NCI-H69 (cell line): ENCODE measurements at places on chromosomes 16 and 17.

DNA sequence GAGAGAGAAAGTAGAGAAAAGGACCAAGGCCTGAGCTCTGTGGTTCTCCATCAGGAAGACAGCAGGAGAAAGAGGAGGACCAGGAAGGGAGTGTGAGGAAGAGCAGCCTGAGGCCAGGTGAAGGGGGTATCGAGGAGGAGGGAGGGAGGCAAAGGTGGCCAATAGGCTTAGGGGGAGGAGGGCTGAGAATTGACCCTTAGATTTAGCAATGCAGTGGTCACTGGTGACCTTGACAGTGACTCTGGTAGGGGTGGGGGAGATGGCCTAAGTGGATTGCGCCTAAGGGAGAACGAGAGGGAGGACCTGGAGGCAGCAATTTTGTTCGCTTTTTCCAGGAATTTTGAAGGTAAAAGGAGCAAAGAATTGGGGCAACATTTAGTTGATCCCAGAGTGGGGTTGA is 5.4 kb upstream of the NAGS start:
- DNase-seq = no peak

GRCh38 chr17:82198092-82198491 is 14.6 kb downstream of the CCDC57 start:
- DNase-seq = no peak

- peak; percentile 67 for DNase-seq
Observed at GRCh38 chr16:82867485-82867884, 240.7 kb downstream of the CDH13 start.

DNA sequence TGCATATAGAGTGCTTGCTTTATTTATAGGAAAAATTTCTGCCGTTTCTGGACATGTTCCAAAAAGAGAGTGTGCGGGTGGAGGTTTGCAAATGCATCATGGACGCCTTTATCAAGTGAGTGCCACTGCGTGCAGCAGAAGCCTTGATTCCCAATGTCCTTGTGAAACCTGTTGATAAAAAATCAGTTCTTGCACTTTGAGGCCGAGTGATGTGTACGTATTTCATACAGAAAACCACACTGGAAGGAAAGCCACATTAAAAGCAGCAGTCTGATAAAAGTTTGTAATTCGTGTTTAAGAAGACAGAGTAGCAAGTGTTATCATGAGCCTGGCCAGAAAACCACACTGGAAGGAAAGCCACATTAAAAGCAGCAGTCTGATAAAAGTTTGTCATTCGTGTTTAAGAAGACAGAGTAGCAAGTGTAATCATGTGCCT is 78.0 kb downstream of the KNOP1 start:
- DNase-seq = no peak

DNA sequence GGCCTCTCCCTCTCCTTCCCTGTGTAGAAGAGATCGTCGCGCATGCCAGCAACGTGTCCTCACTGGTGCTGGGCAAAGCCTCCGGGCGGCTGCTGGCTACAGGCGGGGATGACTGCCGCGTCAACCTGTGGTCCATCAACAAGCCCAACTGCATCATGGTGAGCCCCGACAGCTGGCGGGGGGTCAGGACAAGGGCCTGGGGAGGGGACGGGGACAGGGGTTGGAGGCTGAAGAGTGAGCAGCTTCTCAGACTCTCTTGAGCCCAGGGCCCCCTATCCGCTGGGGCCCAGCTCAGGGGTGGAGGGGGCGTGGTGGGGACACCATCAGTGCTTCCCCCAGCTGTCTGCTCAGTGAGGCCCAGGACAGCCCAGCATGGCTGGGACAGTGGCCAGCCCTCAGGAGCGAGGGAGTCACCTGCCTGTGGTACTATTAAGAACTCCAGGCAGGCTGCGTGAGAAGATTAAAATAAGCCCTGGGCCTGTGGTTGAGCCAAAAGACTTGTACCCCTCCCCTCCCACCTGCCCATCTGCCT is 6.2 kb downstream of the KATNB1 start:
- no peak for DNase-seq
